Mammary epithelial cell (primary cell): ENCODE measurements at places on chromosomes 5 and 9. TPM values are rescaled to one million over a fixed set of nuclear protein-coding genes. Genes with fewer than 3 reads are reported as not detected.

TAF1L gene
- 0.01 TPM for polyA plus RNA-seq

F12 gene
- polyA plus RNA-seq, result 5.4 TPM

GRCh38 chr9:129746092-129746777 lies 6.6 kb downstream of the PTGES start:
- DNase-seq, result no peak

DNA sequence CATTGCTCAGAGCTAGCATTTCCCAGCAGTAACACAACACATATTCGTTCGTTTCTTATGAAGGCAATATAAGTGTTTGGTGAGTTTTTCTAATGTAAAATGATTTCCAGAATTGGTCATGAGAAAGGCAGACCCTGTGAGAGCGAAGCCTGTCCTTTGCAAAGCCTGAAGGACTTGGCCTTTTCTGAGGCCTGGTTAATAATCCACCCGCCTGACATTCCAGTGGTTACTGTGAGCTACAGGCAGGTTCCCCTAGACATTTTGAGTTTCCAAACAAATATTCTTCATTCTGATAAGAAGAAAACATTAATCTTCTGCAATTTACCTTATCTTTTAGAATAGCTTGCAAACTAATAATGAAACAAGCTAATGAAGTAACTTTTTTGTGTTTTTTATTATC lies 38.0 kb downstream of the ADAMTS16 start:
- no peak for DNase-seq

LHX3 gene
- polyA plus RNA-seq, result not detected

FBXO38 gene
- 11.3 TPM for polyA plus RNA-seq

PCDHGA7 gene
- polyA plus RNA-seq, result 0.31 TPM

ADGRD2 gene
- 0.10 TPM for polyA plus RNA-seq

DNA sequence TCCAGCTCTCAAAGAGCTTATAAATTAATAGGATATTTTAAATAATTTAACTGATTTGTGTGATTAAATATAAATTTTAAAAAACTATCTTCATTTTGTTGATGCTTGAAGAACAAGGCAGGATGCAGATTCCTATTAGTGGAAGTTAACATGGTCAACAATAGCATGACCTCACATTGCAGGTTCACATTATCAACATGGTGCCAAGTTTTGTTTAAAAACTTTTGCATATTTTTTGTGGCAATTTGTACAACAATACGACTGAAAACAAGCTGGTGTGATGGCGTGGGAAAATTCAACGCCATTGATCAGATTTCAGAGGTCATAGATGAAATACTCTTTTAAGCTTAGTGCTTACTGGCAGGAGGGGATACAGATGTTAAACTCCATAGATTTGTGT lies 114.1 kb upstream of the MYO10 start:
- no peak for DNase-seq

ARL10 gene
- polyA plus RNA-seq, result 1.8 TPM

DNA sequence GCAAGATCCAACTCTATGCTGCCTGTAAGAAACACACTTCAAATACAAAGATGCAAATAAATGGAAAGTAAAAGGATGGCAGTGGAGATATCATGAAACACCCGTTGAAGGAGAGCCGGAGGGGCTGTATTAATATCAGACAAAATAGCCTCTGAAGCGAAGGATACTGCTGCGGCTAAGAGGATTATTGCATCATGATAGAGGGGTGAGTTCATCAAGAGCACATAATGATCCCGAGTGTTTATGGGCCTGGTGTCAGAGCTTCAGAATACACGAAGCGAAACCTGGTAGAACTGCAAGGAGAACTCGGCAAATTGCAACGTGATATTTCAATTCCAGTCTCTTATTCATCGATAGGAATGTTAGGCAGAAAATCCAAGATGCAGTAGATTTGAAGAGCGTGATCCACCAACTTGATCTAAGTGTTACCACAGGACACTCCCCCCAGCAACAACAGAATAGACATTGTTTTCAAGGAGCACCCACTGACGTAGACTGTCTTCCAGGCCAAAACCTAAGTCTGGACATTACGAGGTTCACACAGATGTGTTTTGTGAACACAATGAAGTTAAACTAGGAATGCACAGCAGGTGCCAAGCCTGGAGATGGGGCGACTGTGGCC lies 27.7 kb upstream of the QSOX2 start:
- no peak for DNase-seq

- no peak for DNase-seq
Observed at GRCh38 chr9:126043681-126044080, 282.9 kb upstream of the MVB12B start.

TMEM171 gene
- polyA plus RNA-seq, result 6.0 TPM

DNA sequence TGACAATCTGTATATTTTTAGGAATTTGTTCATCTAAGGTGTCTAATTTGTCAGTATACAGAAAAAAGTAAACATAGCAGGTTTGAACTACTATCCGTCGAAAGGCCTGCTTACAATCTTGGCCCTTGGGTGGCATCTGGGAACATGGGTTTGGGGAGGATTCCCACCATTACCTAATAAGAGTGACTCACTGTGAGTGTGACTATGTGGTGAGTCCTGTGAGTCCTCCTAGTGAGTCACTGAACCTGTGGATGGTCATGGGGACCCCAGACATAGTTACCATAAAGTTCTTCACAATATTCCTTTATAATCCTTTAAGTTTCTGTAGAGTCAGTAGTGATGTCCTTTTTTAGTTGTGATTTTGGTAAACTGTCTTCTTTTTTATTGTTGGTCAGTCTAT lies 37.0 kb downstream of the RNF130 start:
- peak; percentile 80 for DNase-seq

- no peak for DNase-seq
Observed at GRCh38 chr5:53479045-53479589, 1.3 kb upstream of the FST start.

DNA sequence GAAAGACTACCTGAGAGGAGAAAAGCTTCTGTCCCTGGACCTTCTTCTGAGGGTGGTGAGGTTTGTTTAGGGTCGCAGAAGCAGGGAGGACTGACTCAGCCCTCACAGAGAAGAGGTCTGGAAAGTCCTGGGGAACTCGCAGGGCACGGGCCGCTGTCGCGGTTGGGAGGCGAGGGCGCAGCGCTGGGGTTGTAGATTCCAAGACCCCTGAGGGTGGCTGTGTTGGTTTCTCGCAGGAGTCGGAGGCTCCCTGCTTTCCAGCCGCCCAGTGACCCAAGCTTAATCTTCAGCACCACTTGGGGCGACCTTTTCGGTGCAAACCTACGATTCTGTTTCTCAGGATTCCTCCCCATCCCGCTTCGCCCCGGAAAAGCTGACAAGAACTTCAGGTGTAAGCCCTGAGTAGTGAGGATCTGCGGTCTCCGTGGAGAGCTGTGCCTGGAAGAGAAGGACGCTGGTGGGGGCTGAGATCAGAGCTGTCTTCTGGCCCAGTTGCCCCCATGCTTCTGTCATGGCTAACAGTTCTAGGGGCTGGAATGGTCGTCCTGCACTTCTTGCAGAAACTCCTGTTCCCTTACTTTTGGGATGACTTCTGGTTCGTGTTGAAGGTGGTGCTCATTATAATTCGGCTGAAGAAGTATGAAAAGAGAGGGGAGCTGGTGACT lies 482 bp downstream of the SLC27A6 start:
- no peak for DNase-seq

GRCh38 chr9:114154600-114155102 lies 686 bp upstream of the COL27A1 start:
- DNase-seq, result peak; percentile 37

GRCh38 chr5:80300125-80300524 lies 19.7 kb upstream of the SPZ1 start:
- no peak for DNase-seq

FOXD4L5 gene
- polyA plus RNA-seq, result 0.02 TPM

GRCh38 chr9:89305868-89306267 lies 5.1 kb upstream of the CKS2 start:
- no peak for DNase-seq

DNA sequence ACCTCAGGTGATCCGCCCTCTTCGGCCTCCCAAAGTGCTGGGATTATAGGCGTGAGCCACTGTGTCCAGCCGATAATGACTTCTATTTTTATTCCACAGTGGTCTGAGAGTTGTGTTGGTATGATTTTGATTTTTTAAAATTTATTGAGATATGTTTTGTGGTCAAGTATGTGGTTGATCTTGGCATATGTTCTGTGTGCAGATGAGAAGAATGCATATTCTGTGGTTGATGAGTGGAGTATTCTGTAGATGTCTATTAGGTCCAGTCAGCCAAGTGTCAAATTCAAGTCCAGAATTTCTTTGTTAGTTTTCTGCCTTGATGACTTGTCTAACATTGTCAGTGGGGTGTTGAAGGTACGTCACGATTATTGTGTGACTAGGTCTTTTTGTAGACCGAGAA lies 338.2 kb upstream of the TARS1 start:
- DNase-seq, result no peak

- no peak for DNase-seq
Observed at GRCh38 chr9:394347-395052, 179.8 kb downstream of the DOCK8 start.

PPP1R26 gene
- polyA plus RNA-seq, result 4.8 TPM

- no peak for DNase-seq
Observed at GRCh38 chr9:97830884-97831829, 21.9 kb upstream of the FOXE1 start.

GRCh38 chr9:114888607-114889006 lies 41.8 kb downstream of the TNFSF8 start:
- DNase-seq, result no peak

AIF1L gene
- polyA plus RNA-seq, result 5.8 TPM

DNA sequence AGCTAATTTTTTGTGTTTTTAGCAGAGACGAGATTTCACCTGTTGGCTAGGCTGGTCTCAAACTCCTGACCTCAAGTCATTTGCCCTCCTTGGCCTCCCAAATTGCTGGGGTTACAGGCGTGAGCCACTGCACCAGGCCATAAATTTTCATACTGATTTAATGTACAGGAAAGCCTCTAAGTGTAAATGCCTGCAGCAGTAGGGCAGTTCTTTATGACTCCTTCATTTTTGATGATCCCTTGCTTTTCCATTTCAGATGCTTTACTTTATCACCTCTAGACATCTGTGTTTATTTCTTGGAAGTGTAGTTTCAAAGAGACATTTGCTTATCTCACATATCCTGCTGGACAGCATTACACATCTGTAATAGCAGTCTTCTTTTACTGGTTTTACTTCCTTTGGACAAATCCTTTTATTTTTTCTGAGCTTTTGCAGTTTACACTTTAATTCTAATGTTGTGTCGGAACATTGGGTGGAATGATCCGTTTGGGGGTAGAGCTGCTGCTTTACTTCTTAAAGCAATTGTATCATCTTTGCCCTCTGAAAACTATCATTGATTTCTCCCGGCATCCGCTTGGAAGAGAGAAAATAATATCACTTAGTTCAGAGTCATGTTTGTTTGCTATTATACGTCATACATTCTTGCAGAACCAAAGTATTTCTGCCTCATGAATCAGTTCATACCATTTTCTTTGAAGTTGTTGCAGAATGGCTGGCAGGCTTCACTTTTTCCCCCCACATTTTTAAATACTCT lies 36.0 kb downstream of the SCGB3A1 start:
- no peak for DNase-seq

DNA sequence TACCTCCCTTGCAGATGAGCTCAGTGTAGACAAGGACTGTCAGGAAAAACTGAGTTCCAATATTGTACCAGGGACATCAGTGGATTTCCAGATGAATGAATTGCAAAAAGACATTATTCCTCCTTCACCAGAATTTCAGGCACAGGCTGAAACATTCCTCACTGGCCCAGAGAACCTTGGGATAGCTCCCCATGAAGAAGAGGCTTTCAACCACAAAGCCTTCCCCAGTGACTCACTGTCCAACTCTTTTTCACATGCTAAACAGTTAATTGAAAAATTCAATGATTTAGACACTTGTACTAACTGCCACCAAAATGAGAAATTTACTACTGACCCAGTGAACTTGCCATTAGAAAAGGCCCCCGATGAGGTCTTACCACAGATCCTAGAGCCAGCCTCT lies 144.5 kb downstream of the UNC13B start:
- no peak for DNase-seq

GRCh38 chr5:130324953-130325671 lies 420.8 kb downstream of the CHSY3 start:
- peak; percentile 6 for DNase-seq
